ENCODE measurements at places on chromosomes 3 and 15.

GRCh38 chr15:25529774-25530173 lies 91.0 kb upstream of the UBE3A start:
- DNase-seq: no peak

DNA sequence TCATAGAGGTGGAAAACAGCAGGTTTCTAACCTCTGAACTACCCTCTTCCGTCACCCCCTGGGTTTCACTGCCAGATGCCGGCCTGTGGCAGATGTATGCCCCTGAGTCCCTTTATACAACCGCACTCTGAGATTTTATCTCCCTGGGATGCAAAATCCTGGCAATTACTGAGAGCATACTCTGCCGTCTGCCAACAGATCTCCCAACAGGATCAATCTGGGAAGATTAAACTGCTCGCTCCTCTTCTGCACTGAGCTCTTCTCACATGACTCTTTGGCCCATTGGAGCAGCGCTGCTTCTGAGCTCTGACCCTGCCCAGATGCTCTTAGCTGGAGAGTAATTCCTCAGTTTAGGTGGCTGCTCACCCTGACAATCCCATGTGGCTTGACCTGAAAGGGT lies 133.2 kb downstream of the LIPC start:
- DNase-seq: no peak

GRCh38 chr3:136644212-136644611 lies 108.0 kb downstream of the STAG1 start:
- DNase-seq: no peak

GRCh38 chr3:55549177-55549576 lies 62.1 kb upstream of the WNT5A start:
- DNase-seq: no peak

DNA sequence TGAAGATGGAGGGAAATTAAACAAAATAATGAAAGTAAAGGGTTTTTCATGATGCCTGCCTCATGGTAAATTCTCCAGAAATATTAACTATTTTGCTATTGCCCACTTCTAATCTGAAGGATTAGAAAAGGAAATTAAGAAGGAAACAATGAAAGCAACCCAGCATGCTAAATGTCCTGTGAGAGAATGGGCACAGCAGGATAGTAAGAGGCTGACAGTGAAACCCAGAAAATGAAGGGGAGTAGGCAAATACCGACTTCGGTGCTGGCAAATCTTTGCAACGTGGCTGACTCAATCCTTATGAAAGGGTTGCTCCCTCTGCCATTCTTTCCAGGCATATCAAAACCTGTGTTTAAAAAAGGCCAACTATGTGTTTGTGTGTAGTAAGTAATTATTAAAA lies 147.5 kb upstream of the SYNPR start:
- no peak for DNase-seq

DNA sequence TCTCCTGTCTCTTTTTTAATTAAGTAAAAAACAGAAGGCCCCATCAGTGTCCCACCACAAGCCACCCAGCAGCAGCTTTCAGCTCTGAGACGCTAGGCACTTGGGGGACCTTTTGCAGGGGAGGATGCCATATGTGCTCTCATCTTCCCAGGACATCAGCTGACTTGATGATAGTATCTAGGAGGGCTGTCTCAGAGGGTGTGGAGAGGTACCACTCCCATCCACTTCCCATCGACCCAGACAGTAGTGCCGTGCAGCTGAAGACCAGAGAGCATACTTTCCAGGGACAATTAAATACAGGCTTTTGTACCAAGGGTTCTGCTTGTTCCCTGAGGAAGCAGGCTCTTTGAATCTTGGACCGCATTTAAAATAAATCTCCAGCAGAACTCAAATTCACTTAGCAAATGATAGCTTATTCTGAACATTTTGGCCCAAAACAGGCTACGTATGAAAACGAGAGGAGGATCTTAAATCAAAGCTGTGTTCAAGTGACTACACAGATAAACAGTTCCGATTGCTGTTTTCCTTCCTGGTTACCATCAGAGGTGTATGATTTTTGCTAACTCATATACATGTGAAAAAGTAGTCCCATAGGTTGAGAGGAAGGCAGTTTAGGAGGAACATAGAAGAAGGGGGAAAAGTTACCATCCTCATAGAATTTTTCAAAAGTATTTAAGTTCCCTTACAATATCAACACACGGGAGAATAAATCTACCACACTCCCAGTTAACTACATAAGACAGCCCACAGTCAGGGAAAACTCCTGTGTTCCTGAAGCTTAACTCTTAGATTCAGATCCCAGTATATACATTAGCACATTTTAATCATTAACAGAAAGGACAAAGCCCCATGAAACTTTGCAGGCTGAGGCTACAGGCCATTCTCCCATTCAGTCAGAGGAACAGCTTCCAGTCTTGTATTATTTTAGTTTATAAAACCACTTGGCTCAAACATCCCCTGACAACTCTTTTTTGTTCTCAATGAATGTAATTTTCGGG lies 9.5 kb downstream of the WNT5A start:
- DNase-seq: no peak

- DNase-seq: no peak
Observed at GRCh38 chr15:42287931-42288330, 14.7 kb upstream of the TMEM87A start.

- DNase-seq: no peak
Observed at GRCh38 chr15:31373096-31373865, 46.6 kb downstream of the KLF13 start.

- no peak for DNase-seq
Observed at GRCh38 chr3:38376098-38376816, 29.7 kb downstream of the XYLB start.

- DNase-seq: no peak
Observed at GRCh38 chr15:61119556-61119955, 109.5 kb downstream of the RORA start.

Data from H54 (cell line).